Renal cortex interstitium (tissue), 15 donors: ENCODE measurements at places on chromosomes 12 and 14. TPM values are rescaled to one million over a fixed set of nuclear protein-coding genes. Genes with fewer than 3 reads are reported as not detected.

DNA sequence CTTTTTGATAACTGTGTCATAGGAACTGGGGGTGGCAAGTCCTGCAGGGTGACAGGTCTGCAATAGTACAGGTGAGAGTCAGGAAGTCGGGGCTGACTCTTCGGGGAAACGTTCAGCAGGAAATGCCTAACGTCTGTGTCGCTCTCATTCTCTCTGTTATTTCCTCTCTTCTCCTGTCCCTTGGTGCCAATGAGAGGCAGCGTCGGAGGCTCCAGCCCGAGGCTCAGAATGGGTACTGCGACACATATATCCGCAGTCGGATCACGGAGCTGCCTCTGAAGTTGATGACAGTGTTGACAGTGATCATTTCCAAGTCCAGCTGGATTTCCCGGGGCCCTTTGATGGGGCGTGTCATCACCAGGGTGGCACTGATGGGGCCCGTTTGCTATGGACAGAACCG, 2.7 kb upstream of the TC2N start:
- DNase-seq, result no peak

GRCh38 chr14:44151130-44151820, 355.8 kb downstream of the FSCB start:
- DNase-seq, result no peak

DNA sequence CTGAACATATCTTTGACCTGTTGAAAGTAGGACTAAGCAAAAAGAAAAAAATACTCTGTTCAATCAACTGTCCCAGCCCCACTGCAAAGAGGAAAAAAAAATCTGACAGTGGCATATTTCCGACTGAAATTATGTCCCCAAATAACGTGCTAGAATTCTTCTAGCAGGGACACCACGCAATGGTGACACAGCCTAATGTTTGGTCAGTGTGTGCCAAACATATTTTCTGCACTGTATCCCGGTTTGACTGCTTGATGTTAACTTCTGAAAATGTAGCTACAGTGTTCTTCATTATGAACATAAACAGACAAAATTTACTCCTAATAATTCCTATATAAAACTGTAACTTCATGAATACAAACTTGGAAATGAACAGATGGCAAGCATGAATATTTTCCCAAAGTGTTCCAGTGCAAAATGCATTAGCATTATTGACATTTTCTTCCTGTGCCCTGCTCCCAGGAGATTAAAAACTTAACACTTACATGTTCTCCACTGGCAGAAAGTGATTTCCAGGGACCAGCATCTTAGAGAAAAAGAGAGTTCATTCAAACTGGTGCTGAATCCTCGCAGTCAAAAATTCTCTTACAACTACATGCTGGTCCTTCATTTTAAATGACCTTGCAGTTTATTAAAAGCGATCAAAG, 72.4 kb upstream of the SYT1 start:
- DNase-seq, result no peak

DNA sequence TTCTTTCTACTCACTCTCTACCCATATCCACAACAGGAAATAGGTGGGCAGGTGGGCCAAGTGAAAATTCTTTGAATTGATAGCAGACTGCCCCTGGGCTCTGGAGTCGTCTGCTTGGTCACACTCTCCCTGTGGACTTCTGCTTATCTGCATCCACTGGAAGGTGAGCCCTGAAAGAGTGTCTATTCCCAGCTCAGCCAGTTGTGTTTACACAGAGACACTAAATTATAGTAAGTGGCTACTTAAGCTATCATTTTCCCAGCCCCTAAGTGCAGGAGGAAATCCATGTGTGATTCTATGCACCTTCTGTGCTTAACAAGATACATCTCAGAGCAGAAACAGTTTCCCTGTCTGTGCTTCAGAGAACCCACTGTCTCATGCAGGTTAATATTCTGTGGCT, 338.4 kb downstream of the FUT8 start:
- DNase-seq, result no peak

DNA sequence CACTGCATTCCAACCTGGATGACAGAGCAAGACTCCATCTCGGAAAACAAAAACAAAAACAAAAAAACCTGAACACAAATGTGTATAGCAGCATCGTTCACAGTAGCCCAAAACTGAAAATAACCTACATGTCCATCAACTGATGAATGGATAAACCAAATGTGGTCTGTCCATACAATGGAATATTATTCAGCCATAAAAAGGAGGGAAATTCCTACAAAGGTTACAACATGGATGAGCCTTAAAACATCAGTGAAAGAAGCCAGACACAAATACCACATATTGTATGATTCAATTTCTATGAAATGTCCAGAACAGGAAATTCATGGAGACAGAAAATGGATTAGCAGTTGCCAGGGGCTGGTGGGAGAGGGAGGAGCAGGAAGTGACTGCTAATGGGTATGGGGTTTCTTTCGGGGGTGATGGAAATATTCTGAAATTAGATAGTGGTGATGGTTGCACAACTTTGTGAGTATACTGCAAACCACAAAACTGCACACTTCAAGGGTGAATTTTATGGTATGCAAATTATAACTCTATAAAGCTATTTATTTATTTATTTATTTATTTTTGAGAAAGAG, 4.0 kb downstream of the MYL2 start:
- DNase-seq, result no peak

DNA sequence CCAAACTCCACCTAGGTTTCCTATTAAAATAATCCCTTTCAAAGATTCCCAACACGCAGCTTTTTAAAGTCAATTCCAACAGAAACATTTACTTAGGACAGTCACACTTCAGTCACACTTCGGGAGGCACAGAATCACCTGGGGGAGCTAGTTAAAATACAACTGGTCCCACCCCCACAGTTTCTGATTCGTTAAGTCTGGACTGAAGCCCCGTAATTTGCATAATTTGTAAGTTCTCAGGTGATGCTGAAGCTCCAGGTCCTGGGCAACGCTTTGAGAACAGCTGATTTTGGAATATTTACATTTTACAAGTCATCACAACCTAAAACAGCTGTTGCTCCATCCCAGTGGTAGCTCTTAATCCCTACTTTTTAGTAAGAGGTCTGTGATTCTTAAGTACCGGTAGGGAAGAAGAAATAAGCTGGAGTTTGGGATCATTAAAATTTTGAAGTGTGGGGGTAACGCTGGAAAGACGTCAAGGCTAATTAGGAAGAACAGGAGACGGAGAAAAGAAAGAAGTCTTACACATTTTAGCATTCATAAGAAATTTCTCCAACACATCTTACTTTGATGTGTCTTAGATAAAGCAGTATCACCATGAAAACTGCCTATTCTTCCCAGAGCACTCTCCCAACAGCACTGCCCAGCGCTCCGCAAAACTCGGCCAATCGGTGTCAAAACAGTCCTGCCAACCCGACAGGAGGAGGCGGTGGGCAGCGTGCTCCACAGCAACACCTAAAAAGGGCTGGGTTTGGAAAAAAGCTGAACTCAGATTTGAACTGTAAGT, 1.1 kb downstream of the IPO8 start:
- no peak for DNase-seq

DNA sequence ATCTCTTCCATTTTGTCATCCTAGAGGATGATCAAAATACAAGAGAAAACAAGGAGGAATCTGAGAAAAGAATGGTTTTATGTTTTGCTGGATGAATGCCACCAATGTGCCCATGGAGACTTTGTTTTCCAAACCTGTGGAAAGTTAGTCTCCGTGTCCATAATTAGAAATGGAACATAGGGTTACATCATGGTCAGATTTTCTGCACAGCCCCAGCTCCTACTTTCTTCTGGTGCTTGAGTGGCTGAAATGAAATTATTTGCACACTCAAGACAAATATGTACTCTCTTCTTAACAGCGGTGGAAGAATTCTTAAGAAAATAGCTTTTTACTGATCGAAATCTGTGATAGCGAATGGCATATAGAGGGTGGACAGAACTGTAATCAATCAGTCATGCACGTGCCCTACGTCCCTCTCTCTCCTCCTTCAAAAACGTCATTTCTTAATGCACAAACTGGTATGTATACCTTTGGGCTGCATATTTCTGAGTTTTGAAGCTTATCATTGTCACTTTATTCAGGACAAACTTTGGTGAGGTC, 825.2 kb downstream of the AACS start:
- DNase-seq, result no peak

DNA sequence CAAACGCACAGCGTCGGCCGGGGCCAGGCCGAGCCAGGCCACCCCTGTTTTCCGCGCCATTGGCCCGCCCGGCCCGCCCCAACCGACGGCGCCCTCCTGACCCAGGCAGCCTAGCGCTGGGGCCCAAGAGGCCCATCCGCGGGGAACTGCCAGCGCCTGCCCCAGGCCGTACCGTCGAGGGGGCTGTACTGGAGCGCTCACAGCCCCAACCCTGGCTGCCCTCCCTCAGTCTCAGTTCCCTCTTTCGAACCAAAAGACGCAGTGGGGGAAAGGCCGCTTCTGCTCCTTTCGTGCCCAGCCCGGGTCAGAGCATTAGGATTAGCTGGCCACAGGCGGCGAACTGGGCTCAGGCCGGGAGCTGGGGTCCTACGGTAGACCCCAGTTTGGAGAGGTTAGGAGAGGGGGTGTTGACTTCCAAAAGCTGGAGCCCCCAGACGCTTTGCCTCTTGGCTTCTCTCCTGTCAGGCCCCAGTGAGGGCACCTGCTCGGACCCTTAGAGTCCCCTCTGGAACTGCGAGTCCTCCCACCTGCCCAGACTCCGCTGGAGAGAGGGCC, 1.9 kb downstream of the NKX2-1 start:
- DNase-seq, result no peak

GRCh38 chr12:120091371-120092090, 25.0 kb downstream of the RAB35 start:
- no peak for DNase-seq

DNA sequence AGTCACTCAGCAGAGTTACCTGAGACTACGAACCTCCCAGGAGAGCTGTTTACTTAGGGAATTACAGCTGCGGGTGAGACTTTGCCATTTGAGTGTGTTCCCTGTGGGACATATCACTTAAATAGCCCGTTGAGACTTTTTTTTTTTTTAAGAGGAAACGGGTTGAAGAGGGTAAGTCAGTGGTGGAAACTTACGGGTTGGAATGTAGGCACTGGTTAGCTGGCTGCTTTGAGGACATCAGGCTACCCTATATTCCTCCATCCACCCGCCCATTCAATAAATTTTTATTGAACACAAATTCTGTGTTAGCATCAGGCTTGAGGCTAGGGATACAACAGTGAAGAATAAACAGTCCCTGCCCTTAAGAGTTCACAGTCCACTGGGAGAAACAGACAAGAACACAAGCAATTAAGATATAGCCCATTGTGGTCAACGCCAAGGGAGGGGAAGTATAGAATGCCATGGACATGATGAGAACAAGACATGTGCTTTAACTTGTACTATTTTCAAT, 88.1 kb upstream of the CPSF6 start:
- no peak for DNase-seq

- DNase-seq, result no peak
Measured at GRCh38 chr14:67389275-67389674, 22.7 kb downstream of the PLEK2 start.

- DNase-seq, result no peak
Measured at GRCh38 chr14:85530626-85531025, 682 bp downstream of the FLRT2 start.

Gene SP7
- not detected for polyA plus RNA-seq

DNA sequence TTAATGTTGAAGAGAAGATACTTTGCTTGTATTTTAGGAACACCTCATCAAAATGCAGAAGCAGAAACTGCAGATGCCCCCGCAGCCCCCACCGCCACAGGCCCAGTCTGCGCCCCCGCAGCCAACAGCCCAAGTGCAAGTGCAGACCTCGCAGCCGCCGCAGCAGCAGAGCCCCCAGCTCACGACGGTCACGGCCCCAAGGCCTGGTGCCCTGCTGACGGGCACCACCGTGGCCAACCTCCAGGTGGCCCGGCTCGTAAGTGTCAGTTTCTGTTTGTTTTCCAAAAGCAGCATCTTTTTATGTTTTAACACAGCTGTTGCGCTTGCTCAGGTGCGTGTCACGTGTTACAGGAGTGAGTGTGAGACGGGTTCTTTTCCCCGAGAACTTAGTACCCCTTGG, 79.5 kb downstream of the DDX51 start:
- no peak for DNase-seq

Gene CCDC198
- polyA plus RNA-seq, result 200 TPM

DNA sequence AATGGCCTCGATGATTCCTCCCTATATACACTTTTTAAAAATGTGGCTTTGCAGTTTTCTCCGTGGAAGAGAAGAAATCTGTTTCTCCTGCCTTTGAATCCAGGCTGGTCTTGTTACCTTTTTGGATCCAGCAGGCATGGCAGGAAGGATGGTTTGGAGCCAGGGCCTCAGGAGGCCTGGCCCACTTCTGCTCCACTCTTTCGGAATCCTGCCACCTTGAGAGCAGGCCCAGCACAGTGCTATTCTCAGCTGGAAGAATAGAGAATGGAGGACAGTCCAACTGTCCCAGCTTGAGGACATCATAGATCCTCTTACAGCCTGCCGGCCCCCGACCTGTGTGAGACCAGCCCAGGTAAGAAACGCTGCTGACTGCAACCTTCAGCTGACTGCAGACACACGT, 421.5 kb downstream of the FUT8 start:
- no peak for DNase-seq

Gene REM2
- 1.9 TPM for polyA plus RNA-seq

Gene KLRB1
- polyA plus RNA-seq, result 6.3 TPM

DNA sequence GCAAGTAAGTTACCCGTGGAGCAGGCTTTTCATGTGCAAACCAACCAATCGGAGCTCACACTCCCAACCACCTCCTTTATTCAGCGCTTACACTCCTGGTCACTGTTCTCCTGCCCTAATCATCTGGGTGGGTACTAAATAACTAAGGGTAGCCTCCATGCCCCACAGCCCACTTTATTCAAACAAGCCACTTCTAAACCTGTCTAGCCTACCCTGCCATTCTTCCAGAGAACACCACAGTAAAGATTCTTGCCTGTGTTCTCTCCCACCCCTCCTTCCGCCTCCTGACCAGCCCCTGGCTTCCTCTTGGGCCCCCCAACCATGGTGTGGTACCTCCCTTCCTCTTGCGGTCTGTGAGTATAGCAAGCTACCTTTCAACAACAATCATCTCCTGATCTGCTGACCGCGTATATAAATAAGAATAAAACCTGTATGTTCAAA, 581.9 kb downstream of the VRK1 start:
- no peak for DNase-seq

Gene TAS2R20
- polyA plus RNA-seq, result 4.0 TPM

DNA sequence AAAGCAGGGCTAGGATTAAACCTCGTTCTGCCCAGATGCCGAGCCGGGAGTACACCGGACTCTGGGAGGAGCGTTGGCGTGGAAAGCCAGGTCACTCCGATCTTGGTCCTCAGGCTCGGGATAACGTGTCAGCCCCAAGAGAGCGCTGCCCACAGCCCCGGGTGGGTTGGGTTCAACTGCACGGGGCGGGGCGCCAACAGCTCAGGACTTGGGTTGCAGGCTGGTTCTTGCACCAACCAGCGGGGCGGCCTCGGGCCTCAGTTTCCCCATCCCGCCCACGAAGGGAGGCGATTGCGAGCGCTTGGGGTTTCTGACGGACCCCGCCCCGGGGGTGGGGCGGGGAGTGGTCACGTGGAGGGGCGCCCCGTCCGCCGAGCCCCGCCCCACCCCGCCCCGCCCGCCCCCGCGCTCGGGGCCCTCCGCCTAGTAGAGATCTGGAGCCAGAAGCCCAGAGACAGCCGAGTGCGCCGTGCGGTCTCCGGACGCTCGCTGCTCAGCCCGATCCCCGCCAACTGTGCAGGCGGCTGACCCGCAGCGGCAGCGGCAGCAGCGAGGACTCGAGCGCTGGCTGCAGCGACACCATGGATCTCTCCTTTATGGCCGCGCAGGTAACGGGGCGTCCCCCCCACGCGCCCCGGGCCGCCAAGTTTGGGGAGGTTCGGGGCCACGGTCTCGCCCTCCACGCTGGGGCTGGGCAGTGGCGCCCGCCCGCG, at the start of gene C14orf132:
Gene C14orf132, plus strand, starts transcription at position 443 of the 713 bp plus-strand sequence. Its CDS starts 139 bp downstream, at position 582.
- no peak for DNase-seq

Gene CLEC7A
- 4.1 TPM for polyA plus RNA-seq

Gene TESPA1
- polyA plus RNA-seq, result 0.67 TPM
